ENCODE measurements at places on chromosomes 5 and 9.

DNA sequence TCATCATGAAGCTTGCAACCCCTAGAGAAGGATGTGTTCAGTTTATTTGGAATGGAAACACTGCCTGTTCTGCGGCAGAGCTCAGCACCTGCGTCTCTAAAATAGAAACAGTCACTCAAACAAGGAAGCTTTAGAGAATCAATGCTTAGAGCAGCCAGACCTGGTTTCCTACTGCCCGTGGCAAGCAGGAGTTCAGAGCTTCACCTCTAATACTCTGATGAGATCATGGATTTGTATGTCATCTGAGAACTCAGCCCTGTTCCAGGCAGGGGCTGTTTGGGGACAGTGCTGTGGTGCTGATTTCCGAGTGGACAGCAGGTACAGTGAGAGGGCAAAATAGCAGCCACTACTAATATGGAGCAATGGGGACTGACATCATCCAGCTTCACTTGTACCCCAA is 236.0 kb upstream of the IRX1 start:
- no peak for DNase-seq

- DNase-seq, result no peak
Measured at GRCh38 chr5:139660105-139660922, 12.2 kb downstream of the CXXC5 start.

- DNase-seq, result no peak
Measured at GRCh38 chr9:108054131-108054630, 564.6 kb upstream of the KLF4 start.

GRCh38 chr9:35705836-35706430 is 16.2 kb upstream of the TPM2 start:
- no peak for DNase-seq

GRCh38 chr5:125528881-125529280 is 782.4 kb upstream of the ZNF608 start:
- DNase-seq, result no peak

GRCh38 chr9:16879416-16879815 is 8.9 kb upstream of the BNC2 start:
- no peak for DNase-seq

DNA sequence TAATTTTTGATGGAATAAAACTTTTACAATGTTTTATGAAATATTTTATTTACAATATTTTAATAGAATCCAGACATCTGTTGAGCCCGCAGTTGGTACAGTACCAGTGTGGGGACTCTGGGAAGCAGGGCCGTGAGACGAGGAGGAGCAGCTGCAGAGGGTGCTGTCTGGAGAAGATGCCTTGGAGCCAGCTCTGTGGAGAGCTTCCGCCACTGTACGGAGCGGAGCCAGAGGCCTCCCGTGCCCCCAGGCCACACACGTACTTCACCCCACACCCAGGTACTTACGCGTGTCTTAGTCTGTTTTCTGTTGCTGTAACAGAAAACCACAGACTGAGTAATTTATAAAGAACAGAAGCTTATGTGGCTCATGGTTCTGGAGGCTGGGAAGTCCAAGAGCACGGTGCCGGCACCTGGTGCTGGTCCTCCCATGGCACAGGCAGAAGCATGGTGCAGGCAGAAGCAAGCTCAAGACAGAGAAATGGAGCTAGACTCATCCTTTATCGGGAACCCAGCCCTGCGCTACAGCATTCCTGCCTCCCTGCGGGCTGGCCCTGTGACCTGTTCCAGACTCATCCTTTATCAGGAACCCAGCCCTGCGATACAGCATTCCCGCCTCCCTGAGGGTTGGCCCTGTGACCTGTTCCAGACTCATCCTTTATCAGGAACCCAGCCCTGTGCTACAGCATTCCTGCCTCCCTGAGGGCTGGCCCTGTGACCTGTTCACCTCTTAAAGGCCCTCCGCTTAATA is 23.3 kb downstream of the CEP72 start:
- DNase-seq, result no peak

DNA sequence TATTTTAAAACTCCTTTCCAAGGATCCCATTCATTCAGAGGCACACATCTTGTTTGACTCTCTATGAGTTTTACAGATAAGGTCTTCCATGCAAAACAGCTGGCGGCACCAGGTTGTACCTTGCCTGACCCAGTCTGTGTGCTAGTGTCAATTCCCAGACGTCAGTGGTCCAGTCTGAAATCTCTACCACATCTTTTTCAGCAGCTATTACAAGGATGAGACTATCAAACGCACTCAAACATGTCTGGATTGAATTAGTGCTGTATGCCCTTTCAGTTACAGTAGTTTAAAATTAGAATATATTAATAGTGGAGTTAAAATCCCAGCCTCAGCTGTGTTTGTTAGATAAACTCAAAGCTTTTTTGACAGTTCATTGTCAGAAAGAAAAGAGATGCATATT is 11.7 kb downstream of the CDC14B start:
- no peak for DNase-seq

DNA sequence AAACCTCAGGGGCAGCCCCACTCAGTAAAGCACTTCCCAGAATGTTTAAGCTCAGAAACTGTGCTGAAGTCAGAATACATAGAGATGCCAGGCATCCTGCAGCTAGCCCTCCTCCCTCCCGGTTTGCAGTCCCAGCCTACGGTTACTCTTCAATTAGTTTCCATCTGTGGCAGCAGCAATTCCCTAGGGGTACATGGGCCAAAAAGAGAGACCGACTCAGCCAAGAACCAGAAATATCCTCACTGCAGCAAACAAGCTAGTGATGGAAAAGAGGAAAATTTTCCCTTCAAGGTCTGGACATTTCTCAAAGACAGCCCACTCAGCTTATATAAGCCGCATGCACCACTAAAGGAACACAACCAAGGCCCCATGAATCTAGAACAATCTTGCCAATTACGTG is 89.1 kb upstream of the PPP2R2B start:
- no peak for DNase-seq

GRCh38 chr5:96243203-96243602 is 189.8 kb downstream of the PCSK1 start:
- DNase-seq, result no peak

DNA sequence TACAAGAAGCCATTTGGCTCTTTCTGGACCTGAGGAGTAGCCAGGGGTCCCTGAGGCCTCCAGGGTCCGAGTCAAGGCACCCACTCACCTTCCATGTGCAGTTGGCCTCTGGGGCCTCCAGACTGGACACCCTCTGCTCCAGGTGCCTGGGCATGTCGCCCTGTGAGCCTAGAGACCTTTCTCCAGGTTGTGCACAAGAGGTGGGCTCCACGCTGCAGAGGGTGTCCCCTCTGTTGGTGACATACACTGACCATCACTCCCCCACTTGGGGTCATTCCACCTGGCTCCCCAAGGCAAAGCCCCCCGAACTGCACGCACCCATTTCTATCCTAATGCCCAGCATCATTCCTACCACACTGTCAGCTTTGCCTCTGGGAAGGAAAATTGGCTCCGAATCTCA is 48.8 kb downstream of the RASGEF1C start:
- DNase-seq, result no peak

DNA sequence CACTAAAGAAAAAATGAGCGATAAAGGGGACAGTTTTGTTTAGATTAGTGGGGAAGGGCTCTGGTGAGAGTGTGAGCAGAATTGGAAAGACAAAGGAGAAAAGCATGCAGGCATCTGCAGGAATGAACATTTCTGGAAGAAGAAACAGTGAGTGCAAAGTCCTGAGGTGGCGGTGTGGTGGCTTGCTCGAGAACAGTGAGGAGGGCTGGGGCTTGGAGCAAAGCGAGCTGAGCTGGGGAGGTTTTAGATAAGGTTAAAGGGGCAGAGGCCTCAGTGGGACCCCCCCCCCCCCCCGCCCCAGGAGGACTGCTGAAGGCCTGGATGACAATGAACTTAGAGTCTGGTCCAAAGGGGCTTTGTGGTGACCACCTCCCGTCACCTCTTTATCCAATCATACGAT is 202.7 kb upstream of the MVB12B start:
- DNase-seq, result no peak

- no peak for DNase-seq
Measured at GRCh38 chr5:132828846-132829494, 1.5 kb downstream of the SHROOM1 start.
